Activated naive CD8-positive, alpha-beta T cell treated with anti-CD3 and anti-CD28 coated beads, Interleukin-2, amount 50 U/mL, for 16 hours (primary cell): ENCODE measurements at places on chromosomes 1 and 21.

DNA sequence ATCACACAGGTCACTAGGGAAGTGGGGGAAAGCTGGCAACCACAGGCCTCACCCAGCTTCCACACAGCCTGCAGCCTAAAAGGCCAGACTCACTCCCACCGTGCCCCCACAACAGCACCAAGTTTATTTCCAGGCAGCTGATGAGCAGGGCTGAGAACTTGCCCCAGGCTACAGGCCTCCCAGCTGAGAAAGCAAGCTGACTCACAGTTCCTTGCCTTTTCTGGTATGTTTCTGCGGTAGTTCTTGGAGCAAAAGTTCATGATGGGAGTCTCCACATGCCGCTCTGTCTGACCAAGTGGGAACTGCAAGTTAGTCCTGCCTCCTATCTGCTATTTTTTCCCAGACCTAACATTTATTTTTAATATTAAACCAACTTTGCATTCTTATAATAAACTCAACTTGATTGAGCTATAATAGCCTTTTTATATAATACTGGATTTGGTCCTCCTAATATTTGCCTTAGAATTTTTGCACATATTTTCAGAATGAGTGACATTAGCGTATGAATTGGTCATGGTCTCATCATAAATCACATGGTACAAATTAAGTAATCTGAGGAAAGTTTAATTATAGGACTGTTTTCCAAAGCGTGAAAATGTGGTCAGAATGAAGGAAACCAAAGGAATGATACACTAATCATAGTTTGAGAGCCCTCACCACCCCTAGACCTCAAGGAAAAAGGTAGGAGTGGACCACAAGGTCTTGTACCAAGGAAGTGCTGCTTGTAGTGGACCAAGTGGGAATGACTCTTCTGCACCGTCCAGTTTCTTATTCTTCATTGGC is 30.7 kb downstream of the RPAP2 start:
- no peak for DNase-seq

DNA sequence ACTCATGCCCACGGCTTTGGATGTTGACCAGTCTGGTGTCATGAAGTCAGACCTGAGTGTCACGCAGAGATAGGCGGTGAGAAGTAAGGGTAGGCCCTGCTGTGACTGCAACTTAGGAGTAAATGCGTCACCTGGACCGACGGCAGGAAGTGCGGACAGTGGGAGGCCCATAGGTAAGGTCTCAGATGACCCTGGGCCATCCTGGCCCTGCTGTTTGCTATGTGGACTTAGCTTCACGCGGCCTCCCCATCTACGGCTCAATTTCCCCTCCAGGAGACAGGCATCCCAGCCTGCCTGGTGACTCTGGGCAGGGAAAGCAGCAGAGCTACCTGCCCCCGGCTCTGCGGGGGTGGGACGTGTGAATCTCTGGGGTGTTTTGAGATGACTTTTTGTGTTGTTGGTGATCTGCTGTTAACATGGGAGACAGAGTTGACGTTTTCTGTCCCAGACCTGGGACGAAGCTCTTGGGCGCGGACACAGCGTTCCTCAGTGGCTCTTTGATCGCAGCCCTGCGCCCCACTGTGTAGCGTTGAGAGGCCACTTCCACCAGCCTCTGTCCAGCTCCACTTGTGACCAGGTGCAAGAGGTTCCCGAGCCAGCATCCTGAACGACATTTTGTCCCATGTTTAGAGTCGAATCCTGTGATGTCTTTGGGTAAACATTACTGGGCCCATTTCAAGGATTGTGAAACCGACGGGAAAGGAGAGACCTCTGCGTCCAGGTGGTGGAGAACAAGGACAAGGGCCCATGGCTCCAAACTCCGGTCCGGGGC is 39.9 kb downstream of the CRYAA start:
- DNase-seq: no peak

DNA sequence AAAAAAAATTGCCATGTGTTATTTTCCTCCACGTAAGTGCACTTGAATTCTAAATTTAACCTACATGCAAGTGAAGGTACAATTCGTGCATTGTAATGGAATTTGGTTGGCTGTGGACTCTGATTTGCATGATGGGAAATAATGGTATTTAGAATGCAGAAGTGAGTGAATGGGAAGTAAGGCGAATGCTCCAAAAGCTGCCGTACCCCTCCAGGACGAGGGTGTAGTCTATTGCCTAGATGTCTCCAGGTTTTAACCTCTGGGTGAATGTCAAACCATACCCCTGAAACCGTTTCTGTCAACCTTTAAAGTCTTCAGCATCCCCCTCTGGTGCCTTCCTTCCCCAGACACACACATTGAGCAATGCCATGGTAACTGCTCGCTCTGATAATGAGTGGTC is 44.5 kb downstream of the KIAA0040 start:
- DNase-seq: no peak

DNA sequence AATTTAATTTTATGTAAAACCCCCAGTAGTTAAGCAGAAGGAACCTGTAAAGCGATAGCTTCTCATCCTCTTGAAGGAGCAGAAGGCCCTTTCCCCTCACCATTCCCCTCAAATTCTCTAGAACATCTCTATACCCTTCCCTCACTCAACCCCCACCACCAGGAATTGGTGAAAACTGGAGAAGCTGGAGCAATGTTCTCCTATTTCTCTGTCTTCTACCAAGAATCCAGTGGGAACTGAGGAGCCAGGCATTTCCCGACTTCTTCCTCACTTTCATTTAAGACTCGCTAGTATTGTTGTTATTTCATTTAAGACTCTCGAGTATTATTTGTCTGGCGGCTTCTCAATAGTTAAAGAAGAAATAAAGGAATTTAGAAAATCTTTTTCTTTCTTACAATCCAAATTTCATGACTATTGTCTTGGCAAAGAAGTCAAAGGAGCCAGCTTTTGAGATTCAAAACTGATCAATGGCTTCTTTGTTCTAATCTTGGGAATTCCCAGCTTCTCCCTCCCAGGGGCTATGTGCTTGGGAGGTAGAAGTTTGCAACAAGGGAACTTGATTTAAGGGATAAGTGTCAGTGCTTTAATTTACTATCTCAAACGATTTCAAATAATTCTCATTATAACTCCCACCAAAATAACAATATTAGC is 253.3 kb upstream of the ADGRL2 start:
- no peak for DNase-seq

DNA sequence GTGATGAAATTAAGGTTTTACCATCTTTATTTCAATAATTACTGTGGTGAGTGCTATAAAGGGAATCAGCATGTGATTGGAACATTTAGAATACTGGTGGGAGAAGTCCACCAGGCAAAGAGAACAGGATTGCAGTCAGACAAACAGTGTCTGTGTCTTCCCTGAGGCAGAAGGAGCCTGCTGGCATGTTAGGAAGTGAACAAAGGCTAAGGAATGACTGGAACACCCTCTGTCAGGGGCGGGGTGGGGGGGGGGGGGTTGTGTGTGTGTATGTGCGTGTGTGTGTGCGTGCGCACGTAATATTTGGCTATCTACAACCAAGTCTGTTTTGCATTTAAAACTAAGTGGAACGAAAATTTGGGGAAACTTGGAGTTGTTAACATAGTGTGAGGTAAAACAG is 30.2 kb downstream of the SRRM1 start:
- DNase-seq: no peak

GRCh38 chr21:43004926-43005325 is 30.6 kb downstream of the PKNOX1 start:
- no peak for DNase-seq

GRCh38 chr1:171137580-171137979 is 46.9 kb downstream of the FMO3 start:
- no peak for DNase-seq

DNA sequence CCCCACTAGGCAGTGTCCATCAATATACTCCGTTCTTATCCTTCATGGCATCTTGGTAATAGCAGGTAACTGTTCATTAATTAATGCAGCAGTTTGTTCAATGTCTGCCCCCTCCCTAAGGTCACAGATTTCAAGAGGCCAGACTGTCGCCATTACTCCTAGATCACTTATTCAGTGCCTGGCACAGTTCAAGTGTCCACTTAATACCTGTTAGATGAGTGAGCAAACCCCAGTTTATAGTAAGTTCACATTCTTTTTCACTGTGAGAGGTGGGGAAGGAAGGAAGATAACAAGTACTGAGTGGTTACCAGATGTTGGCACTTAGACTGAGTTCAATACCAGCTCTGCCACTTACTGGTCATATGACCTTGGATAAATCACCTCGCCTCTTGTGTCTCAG is 36.4 kb downstream of the OPRD1 start:
- DNase-seq: no peak

- no peak for DNase-seq
These were observed 35.8 kb downstream of the GREM2 start for GRCh38 chr1:240575981-240576662.

DNA sequence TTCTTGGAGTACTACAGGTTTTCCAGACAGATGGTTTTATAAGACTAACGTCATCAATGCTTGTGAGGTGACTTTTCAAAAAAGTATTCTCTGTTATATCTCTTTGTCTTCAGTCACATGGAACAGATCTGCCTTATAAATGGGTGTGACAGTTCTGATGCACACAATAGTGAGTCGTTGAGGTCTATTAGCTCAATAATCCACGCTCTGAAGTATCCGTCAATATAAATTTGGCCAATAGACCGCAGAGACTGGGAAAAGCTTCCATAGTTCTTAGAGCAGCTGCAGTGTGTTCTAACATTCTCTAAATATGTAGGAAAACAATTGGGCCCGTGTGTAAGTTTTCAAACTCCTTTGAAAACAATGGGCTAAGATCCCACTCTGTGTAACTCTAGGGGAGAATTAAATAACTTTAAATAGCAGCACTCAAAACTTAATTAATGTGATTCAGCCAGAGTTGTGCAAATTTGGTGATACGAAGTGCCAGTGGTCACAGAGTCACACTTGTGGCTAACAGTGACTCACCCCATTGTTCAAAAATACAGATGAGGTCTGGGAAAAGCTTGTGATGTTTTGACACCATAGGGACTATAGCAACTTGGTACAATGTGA is 316.0 kb downstream of the LMO4 start:
- DNase-seq: no peak

DNA sequence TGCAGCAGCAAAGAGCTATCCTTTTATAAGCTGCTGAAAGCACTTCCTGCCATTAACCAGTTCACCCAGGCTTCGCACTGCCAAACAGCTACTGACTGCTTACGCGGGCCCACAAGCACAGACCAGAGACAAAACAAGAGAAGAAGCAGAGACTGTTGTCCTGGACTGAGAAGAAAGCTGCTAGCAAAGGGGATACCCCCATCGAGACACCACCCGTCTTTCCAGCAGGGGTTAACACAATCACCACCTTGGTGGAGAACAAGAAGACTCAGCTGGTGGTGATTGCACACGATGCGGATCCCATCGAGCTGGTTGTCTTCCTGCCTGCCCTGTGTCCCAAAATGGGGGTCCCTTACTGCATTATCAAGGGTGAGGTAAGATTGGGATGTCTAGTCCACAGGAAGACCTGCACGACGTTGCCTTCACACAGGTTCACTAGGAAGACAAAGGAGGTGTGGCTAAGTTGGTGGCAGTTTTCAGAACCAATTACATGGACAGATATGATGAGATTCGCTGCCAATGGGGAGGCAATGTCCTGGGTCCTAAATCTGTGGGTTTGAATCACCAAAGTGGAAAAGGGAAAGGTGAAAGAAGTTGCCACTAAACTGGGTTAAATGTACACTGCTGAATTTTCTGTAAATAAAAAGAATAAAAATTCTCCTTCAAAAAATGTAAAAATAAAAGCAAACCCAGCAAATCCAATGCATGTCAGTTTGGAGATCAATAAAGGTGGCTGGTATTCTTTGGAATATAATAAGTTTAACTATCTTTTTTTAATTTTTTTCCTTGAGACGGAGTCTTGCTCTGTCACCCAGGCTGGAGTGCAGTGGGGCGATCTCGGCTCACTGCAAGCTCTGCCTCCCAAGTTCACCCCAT is 1.2 kb downstream of the FMO5 start:
- DNase-seq: no peak

DNA sequence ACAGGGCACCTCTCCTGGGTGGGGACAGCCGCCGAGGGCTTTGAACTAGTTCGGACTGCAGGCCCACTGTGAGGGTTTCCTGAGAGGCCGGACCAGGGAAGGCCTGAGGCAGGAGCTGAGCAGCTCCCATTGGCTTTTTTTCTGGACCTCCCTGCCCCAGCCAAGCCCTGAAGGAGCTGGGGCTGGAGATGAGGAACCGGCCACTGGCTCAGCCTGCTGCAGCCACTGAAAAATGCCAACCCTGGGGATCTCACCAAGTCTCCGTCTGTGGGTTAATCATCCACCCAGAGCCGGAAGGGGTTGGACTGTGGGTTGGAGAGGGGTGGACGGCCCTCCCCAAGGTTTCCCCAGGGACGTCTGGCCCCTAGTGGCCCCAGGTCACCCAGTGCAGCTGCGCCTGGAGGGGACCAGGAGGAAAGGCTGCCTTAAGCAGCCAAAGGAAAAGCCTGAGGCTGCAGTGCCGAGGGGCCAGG is 2.5 kb downstream of the VWA1 start:
- DNase-seq: no peak

DNA sequence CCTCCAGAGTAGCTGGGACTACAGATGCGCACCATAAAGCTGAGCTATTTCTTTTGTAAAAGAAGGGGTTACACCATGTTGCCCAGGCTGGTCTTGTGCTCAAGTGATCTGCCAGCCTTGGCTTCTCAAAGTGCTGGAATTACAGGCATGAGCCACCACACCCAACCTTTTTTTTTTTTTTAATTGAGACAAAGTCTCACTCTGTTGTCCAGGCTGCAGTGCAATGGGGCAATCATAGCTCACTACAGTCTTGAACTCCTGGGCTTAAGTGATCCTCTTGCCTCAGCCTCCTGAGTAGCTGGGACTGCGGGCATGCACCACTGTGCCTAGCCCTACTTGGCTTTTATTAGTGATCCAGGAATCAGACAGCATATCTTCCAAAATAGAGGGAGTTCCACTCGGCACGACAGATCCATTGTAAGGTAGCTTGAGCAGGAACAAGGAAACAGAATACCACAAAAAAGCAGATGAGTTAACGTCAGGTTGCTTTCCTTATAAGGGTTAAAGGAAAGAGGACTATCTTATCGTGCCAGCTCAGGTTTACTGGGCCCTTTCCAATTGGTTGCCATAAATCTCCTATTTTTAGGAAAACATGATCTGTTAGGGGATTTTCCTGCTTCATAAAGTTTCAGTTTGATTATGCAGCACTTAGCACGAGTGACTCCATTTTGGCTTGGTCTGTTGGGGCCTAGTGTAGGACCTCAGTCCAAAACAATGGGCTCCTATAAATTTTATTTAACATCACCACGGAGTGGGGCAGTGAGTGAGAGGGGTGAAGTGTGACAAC is 45.2 kb downstream of the NENF start:
- DNase-seq: no peak

GRCh38 chr1:63623952-63624351 is 30.7 kb downstream of the PGM1 start:
- DNase-seq: no peak

- DNase-seq: no peak
These were observed 38.5 kb downstream of the DISC1 start for GRCh38 chr1:231665101-231665500.

DNA sequence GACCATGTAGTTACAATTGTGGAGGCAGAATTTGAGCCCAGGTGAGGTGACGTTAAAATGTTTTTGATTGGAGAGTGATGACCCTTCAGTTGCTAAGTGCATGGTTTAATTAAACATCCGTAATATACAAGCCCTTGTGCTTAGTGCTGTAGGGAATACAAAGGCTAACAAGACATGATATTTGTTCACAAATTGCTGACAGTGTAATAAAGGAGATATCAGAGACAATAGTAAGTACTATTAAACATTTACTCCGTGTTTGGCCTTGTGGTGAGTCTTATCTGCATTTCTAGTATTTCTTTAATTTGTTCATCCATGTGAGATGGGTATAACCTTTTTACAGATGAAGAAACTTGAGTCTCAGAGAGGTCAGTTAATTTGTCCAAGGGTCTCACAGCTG is 37.9 kb downstream of the RLF start:
- no peak for DNase-seq
